ENCODE measurements at places on chromosomes 1 and 21.

DNA sequence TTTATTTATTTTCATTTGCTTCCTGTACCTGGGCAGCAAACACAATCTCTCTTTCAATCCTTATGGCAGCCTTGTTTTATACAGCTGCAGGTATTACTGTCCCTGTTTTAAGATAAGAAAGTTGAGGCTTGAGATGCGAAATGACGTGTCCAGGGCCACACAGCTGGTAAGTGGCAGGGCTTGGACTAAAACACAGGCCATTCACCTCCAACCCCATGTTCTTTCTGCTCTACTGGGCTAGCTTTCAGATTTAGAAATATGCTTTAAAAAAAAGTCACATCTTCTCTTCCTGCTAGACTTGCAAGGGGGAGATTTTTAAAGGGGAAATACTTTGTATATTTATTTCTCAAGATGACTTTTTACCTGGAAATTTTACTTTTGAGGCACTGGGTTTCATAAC lies 62.8 kb downstream of the CNST start:
- no peak for DNase-seq

DNA sequence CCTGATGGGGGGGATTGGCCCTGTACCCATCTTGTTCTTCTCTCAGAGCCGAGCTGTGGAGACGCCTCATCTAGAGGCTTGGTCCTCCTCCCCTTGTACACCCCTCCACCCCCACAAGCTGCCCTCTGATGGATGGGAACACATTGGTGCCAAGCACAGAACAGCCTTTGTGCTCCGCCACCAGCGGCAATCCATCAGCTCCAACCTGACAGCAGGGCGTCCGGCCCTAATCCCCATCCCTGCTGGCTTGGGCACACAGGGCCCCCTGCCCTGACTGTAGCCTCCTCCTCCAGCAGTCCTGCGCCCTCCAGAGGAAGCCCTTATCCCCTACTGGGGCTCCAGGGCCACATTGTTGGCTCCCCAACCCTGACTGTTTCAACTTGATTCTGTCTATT lies 3.8 kb upstream of the MYOG start:
- no peak for DNase-seq

GRCh38 chr1:168344517-168344916 lies 63.8 kb downstream of the TBX19 start:
- no peak for DNase-seq

- no peak for DNase-seq
Observed at GRCh38 chr1:82721702-82722101, 921.0 kb downstream of the ADGRL2 start.

- DNase-seq = no peak
Observed at GRCh38 chr1:151644001-151644400, 32.2 kb downstream of the SNX27 start.

DNA sequence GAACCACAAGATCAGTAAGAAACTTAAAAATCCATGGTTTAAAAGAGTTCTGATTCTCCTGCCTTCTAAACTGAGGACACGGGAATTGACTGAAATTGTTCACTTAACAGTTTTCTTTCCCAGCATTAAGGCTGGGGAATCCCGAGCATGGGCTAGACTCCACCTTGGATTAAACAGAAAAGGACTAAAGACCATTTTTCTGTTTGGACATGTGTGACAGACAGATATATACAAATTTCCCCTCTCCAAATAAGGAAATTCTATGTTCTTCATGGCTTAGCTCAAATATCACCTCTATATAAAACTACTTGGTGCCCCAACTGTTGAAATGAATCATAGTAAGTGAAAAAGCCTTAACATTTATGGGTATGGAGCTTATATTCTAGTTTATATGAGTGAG lies 85.0 kb downstream of the UROD start:
- no peak for DNase-seq

DNA sequence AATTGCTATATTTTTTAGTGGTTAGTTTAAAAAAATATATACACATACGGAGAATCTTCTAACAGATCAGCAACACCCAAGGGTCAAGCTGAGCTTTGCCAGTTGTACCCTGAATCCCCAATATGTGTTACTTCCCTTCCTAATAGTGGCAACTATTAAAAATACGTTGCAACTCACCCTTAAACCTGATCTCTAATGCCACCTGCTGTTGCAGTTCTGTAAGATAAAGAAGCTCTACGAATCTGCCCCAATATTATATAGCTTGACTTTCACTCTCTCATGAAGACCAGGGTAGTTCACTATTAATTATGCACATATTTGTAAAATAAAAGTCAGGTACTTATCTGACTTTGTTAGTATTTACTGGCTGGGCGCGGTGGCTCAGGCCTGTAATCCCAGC lies 58.4 kb downstream of the ASH1L start:
- DNase-seq = no peak

GRCh38 chr1:12173631-12174121 lies 6.9 kb downstream of the TNFRSF1B start:
- peak; percentile 81 for DNase-seq

- DNase-seq = no peak
Observed at GRCh38 chr1:180953291-180954004, 40.8 kb downstream of the KIAA1614 start.

DNA sequence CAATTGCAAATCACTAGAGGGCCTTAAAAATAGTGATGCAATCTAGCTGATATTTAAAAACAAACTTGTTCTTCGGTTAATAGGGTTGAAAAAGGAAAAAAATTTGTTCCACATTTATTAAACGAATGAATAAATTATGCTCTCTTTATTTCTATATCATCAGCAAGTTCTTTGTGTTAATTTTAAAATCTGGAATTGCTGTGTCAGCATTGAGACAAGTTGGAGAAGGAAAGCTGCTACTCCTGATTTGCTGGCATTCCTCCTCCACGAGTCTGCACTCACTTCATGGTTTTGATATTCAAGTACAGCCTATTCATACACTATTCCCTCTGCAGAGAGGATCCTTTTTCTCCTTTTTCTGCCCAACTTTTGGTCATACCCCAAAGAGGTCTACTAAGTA lies 117.6 kb downstream of the MRPL39 start:
- no peak for DNase-seq

GRCh38 chr1:209896346-209896745 lies 41.7 kb upstream of the SYT14 start:
- DNase-seq = no peak

- DNase-seq = no peak
Observed at GRCh38 chr1:42773420-42773819, 6.4 kb downstream of the C1orf50 start.

DNA sequence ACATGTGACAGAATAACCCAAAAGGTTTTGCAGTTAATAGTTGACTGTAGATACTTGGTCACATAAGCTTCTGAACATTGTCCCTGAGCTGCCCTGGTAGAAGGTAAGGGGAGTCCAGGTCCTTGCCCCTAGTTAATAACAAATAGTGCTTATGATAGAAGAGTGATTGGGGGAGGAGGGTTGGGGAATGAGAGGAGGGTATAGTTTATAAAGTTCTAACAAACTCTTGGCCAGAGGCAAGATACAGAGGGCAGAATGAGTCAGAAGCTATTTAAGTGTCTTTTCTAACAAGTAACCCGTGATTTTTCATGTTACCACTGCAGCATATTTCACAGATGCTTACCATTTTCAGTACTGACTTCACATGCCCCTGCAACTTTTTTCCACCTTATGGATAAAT lies 26.7 kb upstream of the MYOCOS start:
- DNase-seq = no peak

GRCh38 chr21:45583831-45584509 lies 41.7 kb upstream of the SLC19A1 start:
- no peak for DNase-seq

DNA sequence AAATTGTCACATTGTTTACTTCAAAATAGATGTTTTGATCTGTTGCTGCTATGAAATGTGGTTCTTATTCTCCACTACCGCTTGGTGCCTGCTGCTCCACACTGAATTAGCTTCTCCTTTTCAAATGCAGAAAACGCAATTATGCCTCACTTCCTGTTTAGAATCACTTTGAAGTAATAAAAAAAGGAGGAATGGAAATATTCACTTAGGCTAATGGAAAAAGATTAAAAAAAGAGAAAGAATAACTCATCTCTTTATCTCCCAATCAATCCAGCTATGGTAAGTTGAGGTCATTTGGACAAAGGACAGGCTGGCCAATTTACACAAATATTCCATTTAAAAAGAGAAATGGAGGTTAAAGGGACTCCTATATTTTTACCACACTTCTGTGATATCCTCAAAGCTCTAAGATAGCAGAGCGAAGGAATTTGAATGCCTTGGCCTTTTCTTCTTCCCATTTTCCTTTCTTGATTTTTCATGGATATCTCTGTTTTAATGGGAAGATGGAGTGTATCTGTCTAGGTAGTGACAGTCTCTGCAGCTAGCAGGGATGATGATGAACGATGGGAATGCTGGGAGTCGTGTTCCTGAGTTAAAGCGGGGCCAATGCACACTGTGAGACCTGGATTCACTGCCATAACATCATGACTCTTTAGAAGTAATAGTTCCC lies 35.7 kb downstream of the RGS5 start:
- DNase-seq = no peak

DNA sequence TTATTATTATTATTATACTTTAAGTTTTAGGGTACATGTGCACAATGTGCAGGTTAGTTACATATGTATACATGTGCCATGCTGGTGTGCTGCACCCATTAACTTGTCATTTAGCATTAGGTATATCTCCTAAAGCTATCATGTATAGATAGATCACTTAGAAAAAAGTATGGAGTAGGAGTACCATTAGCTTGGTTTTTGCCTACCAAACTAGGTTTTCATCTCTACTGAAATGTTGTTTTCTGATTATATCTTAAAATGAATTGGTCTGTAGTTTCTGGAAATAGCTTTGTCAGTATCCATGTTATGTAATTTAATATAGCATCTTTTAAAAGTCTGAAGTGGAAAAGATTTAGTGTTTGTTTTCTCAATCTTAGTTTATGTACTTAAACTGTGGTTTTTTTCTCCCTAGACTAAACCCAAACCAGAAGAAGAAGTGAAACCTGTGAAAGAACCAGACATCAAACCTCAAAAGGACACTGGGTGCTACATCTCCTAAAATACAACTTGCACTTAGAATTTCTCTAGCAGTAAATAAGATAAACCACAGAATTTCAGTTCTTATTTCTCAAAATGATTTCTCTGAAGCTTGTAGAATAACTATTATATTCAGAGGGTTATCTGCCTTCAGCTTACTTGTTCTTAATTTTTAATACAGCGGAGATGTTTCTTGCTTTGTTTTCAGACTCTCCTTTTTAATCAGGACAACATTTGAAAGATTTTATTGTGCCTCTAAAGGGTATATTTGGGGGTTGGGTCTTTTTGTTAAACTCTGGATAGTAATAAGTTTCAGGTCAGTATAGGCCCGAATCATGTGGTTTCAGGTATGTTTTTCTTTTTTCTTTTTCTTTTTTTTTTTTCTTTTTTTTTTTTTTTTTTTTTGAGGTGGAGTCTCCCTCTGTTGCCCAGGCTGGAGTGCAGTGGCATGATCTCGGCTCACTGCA lies 4.5 kb upstream of the FAM177B start:
- no peak for DNase-seq

DNA sequence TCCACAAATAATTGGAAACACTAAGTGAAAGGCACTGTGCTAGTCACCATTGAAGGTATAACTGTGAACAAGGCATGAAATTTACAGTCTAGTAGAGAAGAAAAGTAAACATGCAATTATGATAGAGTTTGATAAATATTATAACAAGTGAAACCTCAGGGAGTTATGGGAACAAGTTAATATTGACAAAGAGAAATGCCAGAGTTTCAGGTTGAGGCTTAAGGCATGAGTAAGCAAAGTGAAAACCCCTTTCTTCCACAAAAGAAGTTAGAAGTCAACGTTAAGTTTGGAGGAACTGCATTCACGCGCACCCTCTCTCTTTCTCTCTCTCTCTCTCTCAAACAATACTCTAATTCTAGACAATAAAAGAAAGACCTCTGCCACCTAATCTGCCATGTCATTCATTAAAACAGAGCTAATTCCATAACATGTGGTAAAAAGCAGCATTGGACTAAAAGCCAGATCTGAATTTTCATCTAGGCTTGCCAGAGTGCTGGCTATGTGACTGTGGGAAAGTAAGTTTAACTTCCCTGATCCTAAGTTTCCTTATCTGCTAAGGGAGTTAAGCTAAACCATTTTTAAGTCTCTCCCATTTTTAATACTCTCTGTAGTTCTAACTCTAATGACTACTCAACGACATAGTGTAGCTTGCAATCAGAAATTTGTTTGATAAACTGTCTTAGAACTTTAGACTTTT lies 22.0 kb downstream of the SLC44A5 start:
- no peak for DNase-seq

DNA sequence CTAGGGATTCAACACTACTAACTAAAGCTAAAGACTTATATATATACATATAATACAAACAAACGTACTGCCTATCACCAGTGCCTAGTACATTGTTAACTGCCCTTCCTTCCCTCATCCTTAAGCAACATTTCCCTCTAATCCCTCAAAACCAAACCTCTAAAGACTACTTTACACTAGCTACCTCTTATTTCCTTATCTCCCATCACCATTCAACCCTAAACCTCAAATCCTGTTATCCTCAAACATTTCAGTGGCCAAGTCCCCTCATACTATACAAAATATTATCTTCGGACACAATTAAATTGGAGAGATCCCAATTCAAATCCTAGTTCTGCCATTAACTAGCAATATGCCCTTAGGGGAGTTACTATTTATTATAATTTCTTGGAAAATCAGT lies 3.7 kb downstream of the SCAF4 start:
- no peak for DNase-seq

GRCh38 chr1:17742583-17742982 lies 12.6 kb upstream of the ACTL8 start:
- no peak for DNase-seq

- DNase-seq = no peak
Observed at GRCh38 chr21:46554431-46555224, 50.3 kb downstream of the S100B start.

- no peak for DNase-seq
Observed at GRCh38 chr1:63746129-63746864, 27.5 kb upstream of the ROR1 start.

GRCh38 chr1:25837262-25837875 lies 17.6 kb downstream of the MTFR1L start:
- DNase-seq = no peak

- no peak for DNase-seq
Observed at GRCh38 chr1:125066385-125066784, 3881.6 kb downstream of the SRGAP2C start.

DNA sequence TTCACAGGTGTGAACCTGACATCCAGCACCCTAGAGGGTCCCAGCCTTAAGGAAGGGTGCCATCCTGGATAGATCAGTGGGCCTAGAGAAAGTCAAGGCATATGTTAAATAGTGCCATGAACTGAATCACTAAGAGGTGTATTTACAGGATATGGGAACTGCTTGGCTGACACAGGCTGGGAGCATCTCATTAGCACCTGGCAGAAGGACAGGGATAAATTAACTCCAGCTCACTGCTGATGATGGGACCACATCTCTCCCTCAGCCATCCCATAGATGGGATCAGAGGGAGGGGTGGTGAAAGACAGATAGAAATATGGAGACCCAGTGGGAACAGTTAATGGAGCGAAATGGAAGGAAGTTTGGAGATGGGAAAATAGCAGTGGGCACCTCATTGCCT lies 122.0 kb downstream of the IGSF21 start:
- no peak for DNase-seq

GRCh38 chr1:33300673-33301072 lies 20.2 kb downstream of the A3GALT2 start:
- no peak for DNase-seq

- DNase-seq = no peak
Observed at GRCh38 chr1:68197891-68198290, 34.4 kb downstream of the WLS start.

Data from memory B cell (primary cell).